ENCODE measurements at places on chromosomes 2 and 18.

GRCh38 chr2:222903234-222904220 is 42.7 kb downstream of the ACSL3 start:
- ATAC-seq: peak; percentile 44

- ATAC-seq: no peak
Observed at GRCh38 chr2:121212661-121213325, 72.2 kb downstream of the TFCP2L1 start.

DNA sequence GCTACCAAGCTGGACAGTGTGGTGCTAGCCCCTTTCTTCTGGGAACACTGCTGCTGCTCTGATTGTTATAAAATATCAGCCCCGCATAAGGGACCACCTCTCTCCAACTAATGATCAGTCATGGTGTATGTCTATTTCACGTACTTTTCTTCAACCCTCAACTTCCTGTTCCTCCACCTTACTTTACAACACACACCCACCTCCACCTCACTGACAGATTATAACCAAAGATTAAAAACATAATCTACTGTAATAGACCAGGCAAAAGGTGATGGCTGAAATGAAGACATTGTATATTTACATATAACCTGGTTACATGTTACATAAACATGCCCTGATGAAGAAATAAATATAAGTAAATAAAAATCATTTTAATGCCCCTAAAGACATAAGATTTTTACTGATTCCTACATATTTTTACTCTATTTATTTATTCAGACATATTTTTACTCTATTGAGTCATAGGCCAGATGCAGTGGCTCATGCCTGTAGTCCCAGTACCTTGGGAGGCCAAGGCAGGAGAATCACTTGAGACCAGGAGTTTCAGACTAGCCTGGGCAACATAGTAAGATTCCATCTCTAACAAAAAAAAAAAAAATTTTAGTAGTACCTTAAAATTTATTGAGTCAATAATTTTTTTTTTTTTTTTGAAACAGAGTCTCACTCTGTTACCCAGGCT is 12.8 kb downstream of the STK39 start:
- peak; percentile 64 for ATAC-seq

GRCh38 chr2:229810786-229811185 is 96.4 kb upstream of the DNER start:
- no peak for ATAC-seq

DNA sequence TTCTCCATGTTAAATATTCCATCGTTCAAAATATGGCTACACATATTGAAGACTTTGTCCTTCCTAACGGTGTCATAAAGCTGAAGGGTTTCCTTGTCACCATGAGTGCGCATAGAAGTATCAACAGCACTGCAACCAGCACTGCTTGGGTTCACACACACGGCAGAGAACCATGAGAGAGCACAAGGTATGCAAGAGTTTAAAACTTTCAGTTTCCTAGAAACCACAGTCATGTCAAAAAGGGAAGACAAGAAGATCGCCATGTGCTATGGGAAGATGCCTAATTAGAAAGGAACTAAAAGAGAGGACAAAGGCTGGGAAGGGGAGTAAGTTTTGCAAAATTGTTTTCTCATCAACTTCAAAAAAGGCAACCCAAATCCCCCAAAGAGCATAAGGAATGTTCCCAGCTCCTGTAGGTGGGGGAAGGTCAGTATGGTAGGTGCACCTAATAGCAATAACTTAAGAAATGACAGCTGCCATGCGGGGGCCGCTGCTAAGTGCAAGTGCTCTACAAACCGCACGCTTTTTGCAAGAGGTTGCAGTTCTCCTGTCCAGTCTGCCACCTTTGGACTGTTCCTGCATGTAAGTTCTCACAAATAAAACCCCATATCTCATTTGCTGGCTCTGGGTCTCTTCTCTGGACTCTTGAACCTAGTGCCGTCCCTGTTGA is 136.8 kb downstream of the TMEM163 start:
- ATAC-seq: no peak

DNA sequence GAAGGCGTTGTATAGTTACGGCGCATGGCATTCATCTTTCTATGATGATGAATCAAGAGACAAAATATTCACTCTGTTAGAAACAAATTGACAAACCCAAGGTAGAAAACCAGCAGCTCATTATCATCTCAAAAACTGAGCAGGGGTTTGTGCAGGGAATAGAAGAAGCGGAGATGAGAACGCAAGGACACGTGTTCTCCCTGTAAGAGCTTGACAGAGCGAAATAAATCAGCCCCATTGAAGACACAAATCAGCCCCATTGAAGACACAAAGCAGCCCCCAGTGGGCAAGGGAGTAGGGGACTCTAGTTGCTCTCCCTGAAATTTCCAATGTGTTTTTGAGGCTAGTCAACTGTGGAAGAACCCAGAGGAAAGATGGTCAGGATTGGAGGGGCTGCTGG is 199.2 kb downstream of the EPHA4 start:
- no peak for ATAC-seq

GRCh38 chr2:236787885-236788284 is 218.3 kb downstream of the ACKR3 start:
- ATAC-seq: no peak

GRCh38 chr2:191023235-191023679 is 9.3 kb upstream of the STAT1 start:
- peak; percentile 15 for ATAC-seq

GRCh38 chr2:143121957-143122356 is 7.3 kb upstream of the ARHGAP15 start:
- no peak for ATAC-seq

GRCh38 chr18:26574958-26575864 is 26.9 kb upstream of the KCTD1 start:
- ATAC-seq: no peak

- no peak for ATAC-seq
Observed at GRCh38 chr2:191410646-191411436, 165.6 kb downstream of the MYO1B start.

GRCh38 chr2:25454824-25455611 is 113.3 kb upstream of the DNMT3A start:
- no peak for ATAC-seq

- ATAC-seq: no peak
Observed at GRCh38 chr2:149418065-149418464, 87.7 kb downstream of the LYPD6 start.

DNA sequence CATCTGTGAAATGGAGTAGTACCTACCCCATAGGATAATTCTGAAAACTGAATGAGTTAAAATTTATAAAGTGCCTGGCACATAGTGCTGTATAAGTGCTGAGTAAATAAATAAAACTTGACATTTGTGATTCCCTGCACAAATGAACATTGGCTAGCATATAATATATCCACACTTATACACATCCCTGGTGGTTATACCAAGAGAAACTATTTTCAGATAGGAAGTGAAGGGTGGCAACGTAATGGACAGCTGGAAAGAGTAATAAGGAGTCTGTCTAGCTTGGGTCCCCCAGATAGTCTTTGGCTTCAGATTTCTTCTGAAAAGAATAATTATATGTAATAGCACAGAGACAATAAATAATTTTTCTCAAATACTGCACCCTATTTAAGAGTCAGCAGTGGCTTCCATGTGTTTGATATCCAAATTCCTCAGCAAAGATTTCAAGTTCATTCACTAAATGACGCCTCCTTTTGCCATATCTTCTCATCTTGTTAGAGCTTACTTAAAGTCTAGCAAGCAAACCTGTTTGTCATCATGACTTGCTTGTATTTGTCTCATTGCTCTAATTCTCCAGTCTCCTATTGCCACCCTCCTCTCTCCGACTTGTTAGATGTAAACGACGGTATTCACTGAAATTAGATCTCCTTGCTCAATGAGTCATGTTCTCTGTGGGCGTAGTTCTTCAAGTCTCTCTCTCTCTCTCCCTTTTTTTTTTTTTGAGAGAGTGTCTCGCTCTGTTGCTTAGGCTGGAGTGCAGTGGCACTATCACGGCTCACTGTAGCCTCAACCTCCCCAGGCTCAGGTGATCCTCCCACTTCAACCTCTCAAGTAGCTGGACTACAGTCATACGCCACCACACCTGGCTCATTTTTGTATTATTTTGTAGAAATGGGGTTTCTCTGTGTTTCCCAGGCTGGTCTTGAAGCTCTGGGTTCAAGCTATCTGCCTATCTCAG is 8.7 kb upstream of the ADGRF3 start:
- peak; percentile 57 for ATAC-seq

DNA sequence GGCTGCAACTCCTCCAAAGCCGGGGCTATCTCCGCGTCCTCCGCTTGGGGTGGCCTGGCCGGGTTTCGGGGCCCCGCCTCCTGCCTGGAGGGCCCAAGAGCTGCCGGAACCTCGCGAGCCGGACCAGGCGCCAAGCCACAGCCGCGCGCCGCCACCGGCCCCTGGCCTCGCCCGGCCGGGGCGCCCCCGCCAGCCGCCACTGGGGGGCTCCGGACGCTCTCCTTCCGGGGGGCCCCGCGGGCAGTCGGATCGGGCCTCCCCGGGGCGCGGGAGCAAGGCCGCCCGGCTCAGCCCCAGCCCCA is 17.4 kb upstream of the HAAO start:
- ATAC-seq: peak; percentile 24

GRCh38 chr2:239947729-239948045 is 77.5 kb downstream of the NDUFA10 start:
- ATAC-seq: no peak

DNA sequence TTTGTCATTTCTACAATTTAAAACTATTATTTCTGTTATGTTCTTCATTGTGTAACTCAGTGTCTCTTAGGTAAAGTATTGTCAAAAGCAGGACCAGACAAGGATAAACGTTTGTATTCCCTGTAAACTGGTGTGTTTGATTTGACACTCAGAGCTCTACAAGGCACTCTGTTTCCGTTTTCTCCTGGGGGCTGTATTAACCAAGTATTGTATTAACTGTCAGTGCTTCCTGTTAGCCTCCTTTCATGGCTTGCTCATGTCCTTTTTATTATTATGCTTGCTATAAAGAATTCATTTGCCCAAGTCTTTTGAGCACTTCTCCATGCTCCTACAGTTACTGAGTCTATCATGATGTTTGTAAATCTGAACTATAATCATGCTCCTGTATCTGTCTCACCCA is 323.7 kb downstream of the LPIN1 start:
- ATAC-seq: no peak

GRCh38 chr2:215590010-215590745 is 154.3 kb upstream of the FN1 start:
- no peak for ATAC-seq

- no peak for ATAC-seq
Observed at GRCh38 chr2:89763254-89763580, 1071.7 kb downstream of the RPIA start.

GRCh38 chr18:36349552-36349951 is 52.0 kb downstream of the FHOD3 start:
- ATAC-seq: no peak

- no peak for ATAC-seq
Observed at GRCh38 chr18:66558773-66559172, 45.1 kb downstream of the CDH19 start.

DNA sequence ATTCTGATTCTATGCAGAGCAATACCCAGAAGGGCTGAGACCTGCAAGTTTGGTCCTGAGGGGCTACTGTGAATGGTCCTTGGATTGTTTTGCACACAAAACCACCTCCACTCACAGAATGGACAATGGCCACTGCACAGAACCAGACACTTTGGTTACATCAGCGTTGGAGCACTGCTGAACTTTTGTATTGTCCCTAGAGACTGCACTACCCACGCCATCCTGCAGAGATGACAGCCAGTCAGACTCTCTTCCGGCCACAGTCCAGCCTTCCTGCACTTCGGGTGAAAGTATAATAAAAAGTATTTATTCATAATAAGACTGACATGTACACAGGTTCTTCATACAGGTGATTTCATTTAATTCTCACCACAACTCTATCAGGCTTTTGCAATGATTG is 35.7 kb downstream of the CELF4 start:
- no peak for ATAC-seq

DNA sequence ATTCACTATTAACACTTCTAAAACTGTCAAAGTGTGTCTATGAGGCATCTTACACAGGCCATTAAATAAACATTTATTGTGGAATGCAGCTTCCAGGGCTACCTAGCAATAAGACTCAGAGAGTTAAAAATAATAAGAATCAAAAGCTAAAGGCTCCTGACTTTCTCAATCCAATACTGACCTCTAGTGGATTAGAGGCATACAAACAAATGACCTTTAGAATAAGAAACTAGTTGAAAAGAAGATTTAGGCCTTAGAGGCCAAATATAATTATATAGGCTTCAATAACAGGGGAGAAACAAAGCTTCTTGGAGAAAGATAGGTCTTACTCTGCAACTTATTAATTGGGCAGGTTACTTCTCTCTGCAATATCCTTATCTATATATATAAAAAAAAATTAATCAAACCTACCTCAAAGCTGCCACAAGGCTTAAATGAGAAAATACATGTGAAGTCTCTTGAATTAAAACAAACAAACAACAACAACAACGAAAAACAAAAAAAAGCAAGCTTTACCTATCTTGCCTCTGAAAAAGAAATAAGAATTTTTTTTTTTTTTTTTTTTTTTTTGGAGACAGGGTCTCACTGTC is 246.1 kb downstream of the EXOC6B start:
- ATAC-seq: no peak

- ATAC-seq: peak; percentile 41
Observed at GRCh38 chr2:8551622-8552074, 130.2 kb upstream of the ID2 start.

GRCh38 chr2:12430407-12431133 is 286.2 kb upstream of the TRIB2 start:
- ATAC-seq: peak; percentile 79

- no peak for ATAC-seq
Observed at GRCh38 chr2:174436351-174436750, 40.8 kb downstream of the SCRN3 start.

- no peak for ATAC-seq
Observed at GRCh38 chr2:19235308-19235707, 123.1 kb downstream of the OSR1 start.

DNA sequence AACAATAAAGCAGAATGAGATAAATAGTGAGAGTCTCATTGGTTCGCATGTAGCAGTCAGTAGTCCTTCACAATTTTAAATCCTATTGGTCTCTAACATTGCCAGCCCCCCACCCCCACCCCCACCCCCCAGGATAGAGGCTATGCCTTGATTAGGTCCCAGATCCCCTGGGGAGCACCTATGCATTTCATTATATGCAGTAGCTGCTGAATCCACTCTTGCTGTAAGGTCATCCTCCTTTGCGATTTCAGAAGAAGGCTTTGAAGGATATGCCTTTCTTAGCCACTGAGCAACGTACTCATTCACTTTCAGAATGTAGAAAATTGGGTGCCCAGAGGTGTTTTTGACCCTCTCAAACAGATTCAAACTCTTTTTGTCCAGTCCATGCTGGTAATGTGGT is 382.8 kb upstream of the GALNT5 start:
- ATAC-seq: no peak

DNA sequence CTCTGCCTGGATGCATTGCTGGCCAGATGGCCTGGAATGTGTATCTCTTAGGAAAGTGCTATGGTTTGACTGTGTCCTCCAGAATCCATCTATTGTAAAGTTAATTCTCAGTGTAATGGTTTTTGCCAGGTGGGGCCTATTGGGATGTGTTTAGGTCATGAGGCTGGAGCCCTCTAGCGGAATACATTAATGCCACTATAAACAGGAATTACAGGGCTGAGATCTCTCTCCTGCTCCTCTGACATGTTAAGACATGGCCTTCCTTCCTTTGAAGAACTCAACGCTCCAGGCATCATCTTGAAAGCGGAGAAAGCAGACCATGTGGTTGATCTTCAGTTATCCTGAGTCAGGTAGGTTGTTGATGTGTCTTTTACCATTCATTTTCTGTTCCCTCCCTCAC is 276.4 kb downstream of the RPIA start:
- ATAC-seq: no peak
